BJ (cell line): ENCODE measurements at places on chromosomes 16 and 17.
A peak's percentile ranks its signal among the peaks of the same experiment; 100 is the strongest.

GRCh38 chr16:50731130-50731988 lies 10.5 kb upstream of the CYLD start:
- no peak for DNase-seq

GRCh38 chr16:74773446-74774222 lies 986 bp downstream of the FA2H start:
- DNase-seq = no peak

DNA sequence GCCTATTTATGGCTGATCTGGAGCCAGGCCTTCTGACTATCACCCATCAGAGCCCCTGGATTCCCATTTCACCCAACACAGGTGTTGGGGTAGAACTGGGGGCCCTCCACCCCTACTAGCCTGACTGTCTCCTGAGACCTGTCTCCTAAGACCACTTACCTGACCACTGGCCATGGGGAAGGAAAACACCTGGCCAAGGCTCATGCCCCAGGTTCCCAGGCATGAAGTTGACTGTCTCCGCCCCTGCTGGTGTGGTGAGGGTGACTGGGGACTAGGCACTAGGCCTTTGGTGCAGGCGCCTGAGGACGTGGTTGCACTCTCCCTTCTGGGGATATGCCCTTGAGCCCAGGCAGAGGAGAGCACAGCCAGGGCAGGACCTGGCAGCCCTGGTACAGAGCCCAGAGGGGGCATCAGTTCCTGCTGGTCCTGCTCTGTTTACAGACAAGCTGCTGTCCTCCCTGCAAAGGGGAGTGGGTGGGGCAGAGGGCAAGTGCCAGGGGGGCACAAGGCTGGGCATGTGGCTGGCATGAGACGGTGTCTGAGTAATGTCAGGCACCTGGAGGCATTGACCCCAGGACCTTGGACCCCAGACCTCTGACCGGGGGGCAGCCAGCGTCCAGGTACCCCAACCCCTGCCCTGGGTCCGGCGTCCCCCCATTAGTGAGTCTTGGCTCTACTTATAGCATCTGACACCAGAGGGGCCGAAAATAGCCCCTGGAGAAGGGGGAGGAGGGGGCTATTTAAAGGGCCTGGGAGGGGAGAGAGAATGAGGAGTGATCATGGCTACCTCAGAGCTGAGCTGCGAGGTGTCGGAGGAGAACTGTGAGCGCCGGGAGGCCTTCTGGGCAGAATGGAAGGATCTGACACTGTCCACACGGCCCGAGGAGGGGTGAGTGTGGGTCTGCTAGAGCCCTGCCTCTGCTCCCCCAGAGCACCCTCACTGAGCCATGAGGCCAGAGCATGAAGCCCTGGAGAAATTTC lies at the start of gene TCAP:
TSS of gene TCAP (plus strand) at position 769 of the 981 bp plus-strand sequence. CDS start at position 780, 11 bp downstream.
- no peak for DNase-seq

DNA sequence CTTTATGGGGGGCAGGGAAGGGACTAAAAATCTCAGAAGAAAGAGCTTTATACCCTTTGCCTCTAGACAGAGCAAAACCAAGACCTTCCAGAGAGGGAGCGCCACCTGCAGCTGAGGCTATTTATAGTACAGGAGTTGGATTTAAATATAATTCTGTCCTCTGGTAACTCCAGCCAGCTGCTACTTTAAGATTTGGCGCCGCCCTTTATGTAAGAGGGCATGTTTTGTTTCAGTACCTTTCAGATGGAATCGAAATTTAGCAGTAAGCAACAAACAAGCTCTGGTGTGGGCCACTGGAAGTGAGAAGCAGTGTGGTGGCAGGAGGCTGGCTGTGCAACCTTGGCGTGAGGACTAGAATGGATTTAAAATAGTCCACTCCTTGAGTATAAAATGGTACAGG lies 5.2 kb upstream of the GUCY2D start:
- no peak for DNase-seq

- no peak for DNase-seq
Measured at GRCh38 chr17:41396996-41397660, at the start of gene KRT31. KRT31 (minus strand) TSS chr17:41397608; CDS start chr17:41397539, 69 bp downstream.

- no peak for DNase-seq
Measured at GRCh38 chr17:21215935-21216334, 2.0 kb upstream of the TMEM11 start.

DNA sequence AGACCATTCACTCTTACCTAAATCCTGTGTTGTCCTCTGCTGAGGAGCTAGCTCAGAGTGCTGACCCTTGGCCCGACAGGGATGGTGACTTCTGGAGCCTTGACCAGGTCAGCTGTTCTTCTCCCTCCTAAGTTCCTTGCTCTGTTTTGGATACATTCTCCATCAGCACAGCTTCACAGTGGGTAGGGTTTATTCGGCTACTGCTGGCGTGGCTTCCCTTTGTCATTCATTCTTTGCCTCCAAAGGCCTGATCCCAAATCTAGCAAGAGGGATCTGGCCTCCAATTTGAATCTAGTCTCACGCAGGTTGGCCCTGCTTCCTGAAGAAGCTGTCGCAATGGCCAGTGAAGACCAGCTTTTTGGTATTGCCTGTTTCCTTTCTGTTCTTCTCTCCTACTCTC lies 116.6 kb downstream of the SHISA9 start:
- no peak for DNase-seq

GRCh38 chr16:19497176-19497575 lies 24.7 kb downstream of the GDE1 start:
- DNase-seq = no peak

DNA sequence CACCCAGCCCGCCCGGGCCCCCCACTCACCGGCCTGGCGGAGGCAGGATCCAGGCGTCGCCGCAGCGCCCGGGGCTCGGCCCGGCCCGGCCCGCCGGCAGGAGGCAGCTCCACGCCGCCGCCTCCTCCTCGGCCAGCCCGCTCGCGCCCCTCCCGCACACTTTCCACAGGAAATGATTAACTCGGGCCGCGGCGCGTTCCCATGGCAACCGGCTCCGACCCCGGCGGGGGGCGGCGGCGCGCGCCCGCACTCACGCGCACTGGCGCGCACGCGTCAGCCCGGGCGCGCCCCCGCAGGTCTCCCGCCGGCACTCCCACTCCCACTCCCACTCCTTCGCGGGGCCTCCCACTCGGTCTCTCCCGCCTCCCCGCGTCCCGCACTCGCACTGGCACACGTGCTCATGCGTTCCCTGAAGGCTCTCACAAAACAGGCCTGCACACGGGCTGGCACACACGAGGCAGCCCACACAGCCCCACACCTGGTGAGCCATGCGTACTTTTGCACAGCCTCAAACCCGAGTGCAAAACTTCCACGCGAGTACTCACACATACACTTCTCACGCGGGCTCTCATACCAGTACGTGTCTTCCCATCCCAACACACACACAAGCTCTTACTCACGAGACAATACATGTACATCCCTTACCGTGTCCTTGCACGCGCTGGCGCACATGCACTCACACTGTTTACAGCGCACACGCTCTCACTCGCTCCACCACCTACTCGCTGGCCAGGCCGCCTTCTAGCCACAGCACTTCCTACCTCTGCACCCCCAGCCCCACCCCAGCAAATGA lies at the start of gene KIFC3:
TSS of gene KIFC3 (minus strand) at position 151 of the 793 bp plus-strand sequence. CDS start 4,248 bp downstream, outside the sequence.
- DNase-seq = no peak

DNA sequence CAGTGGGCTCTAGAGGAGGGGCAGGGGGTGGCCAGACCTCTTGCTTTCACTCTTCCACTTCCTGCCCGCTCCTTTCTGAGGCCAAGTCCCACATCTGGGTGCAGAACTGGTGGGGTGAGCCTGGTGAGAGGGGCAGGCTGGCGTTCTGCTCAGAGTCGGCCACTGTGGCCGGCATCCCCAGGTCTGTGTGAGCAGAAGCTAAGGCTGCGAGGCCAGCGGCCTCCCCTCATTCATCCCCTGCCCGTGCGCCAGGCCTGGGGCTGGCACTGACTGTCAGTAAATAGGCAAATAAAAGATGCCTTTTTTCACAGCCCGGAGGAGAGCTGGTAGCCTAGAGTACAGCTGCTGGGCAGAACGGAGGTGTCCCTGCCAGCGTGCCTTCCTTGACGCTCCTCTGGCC lies 1.2 kb downstream of the DEF8 start:
- DNase-seq = no peak

DNA sequence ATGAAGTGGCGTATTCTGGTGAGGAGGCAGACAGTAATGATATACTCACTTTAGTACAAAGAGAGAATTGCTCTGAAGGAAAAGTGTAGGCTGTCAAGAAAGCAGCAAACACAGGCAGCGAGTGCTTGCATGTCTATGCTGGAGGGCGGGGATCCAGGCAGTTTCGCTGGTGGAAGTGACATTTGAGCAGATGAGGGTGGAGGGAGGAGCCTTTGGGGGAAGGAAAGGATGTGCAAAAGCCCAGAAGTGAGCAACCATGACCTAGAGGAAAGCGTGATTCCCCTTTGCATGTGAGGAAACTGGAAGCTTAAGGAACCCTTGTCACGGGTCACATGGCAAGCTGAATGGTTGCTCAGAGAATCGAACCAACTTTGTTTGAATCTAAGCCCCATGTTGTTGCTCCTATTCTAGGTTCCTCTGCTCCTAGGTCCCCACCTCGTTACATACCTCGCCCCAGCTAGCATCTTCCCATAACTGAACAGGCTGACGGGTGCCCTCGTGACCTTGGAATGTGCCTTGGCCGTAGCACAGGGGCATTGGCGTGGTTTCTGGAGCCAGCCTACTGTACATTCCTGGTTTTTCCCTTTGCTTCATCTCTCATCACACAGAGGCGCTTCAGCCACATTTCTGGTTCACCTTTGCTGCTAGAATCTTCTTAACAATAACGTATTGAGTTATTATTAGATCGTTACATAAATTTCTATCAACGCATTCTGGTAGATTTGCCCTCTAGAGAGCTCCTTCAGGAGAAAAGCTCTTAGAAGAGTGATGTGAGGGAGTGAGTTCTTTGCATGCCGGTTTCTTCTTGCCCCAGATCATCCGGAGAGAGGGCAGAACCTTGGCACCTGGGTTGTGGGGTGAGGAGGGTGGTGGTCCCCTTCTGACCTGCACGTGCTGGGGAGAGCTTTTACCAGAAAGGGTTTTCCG lies 191.8 kb downstream of the SNX29 start:
- DNase-seq = no peak

DNA sequence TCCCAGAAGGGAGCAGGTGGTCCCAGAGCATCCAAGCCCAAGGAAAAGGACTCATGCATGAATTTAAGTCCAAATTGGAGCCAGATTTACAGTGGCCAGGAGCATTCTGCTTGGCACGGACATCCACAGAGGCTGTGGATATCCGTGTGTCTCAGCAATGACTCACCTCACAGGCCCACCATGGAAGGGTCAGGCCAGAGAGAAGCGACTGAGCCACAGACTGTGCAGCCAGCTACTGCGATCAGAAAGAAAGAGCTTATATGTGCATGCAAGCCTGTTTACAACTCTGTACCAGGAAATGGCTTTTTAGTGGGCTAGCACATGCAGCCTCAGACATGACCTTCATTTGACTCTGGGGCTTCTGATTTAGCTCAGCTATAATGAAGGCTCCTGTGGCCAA lies 231.0 kb downstream of the C16orf95 start:
- peak; percentile 70 for DNase-seq

DNA sequence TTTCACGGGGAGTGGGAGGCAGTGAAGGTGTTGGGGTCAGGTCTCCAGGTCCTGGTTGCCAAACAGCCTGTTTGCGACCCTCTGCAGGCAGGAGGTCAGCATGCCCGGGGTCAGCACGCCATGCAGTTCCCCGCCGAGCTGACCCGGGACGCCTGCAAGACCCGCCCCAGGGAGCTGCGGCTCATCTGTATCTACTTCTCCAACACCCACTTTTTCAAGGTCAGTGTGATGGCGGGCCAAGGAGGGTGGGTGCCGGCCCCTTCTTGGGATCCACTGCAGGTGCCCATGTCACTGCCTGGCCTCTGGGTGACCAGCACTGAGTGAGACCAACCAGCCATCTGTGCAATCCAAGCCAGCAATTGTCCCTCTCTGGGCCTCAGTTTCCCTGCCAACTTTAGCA lies 21.3 kb downstream of the ADGRG5 start:
- DNase-seq = no peak

- DNase-seq = no peak
Measured at GRCh38 chr16:47627085-47627639, 166.0 kb downstream of the PHKB start.

DNA sequence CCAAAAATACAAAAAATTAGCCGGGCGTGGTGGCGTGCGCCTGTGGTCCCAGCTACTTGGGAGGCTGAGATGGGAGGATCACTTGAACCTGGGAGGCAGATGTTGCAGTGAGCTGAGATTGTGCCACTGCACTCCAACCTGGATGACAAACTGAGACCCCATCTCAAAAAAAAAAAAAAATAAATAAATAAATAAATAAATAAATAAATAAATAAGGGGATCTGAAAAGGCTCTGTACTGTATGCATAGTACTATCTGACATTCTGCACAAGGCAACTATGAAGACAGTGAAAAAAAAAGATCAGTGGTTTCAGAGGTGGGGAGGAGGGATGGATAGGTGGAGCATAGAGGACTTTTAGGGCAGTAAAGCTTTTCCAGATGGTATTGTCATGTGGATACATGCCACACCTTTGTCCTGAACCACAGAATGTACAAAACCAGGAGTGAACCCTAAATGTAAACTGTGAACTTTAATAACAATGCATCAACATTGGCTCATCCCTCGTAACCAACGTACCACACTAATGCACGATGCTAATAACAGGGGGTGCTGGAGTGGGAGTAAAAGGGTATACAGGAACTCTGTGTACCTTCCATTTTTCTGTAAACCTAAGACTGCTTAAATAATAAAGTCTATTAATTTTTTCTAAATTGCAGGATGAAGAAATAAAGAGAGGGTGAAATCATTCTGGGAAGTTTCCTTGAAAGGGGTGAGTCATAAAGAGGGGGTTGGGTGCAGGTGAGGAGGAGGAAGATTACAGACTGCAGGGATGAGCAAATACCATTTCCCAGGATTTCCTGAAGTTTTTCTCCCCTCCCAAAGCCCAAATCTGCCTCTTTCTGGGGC lies 155.8 kb upstream of the SDK2 start:
- no peak for DNase-seq

DNA sequence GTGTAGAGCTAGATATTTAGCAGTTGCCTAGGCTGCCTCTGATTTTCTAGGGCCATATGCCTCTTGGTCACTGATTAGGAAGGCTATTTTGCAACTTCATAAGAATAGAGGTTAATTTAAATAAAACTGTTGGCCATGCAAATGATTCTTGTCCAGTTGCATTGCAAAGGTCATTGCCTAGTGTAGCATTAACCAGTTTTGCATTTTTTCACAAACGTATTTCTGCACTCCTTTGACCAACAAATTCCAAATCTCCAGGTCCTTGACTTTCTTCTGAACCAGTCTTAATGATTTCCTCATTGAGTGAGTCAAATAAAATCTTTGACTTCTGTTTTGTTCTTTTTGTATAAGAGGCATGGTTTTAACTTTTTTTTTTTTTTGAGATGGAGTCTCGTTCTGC lies 33.5 kb downstream of the ERCC4 start:
- DNase-seq = no peak

GRCh38 chr16:54503856-54504219 lies 217.3 kb upstream of the IRX3 start:
- DNase-seq = no peak
